ENCODE measurements at places on chromosomes 12 and 14. TPM values are rescaled to one million over a fixed set of nuclear protein-coding genes. Genes with fewer than 3 reads are reported as not detected.

DNA sequence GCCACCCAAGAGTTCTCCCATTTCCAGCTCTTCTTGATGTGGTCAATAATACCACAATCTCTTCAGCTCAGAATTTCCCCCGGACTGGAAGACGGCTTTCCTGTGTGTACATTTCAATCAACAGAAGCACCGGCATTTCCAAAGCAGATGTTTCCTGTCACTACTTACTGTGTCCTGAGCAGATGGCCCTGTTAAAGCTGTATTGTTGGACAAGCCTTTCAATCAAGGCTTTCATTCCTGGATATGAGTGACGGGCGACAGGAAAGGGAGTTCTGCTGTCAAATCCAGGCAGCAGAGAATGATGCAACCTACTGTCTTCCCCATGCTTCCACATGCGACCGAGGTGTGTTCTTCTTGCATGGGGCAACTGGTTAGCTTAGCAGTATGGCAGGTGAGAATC lies 76.4 kb upstream of the CCDC60 start:
- no peak for DNase-seq

GRCh38 chr12:31872831-31873604 lies 86.2 kb upstream of the RESF1 start:
- no peak for DNase-seq

CMA1 gene
- not detected for total RNA-seq

GALC gene
- 8.1 TPM for total RNA-seq

GRCh38 chr12:14260011-14260993 lies 105.2 kb upstream of the ATF7IP start:
- peak; percentile 93 for DNase-seq

CMKLR1 gene
- total RNA-seq, result not detected

DNA sequence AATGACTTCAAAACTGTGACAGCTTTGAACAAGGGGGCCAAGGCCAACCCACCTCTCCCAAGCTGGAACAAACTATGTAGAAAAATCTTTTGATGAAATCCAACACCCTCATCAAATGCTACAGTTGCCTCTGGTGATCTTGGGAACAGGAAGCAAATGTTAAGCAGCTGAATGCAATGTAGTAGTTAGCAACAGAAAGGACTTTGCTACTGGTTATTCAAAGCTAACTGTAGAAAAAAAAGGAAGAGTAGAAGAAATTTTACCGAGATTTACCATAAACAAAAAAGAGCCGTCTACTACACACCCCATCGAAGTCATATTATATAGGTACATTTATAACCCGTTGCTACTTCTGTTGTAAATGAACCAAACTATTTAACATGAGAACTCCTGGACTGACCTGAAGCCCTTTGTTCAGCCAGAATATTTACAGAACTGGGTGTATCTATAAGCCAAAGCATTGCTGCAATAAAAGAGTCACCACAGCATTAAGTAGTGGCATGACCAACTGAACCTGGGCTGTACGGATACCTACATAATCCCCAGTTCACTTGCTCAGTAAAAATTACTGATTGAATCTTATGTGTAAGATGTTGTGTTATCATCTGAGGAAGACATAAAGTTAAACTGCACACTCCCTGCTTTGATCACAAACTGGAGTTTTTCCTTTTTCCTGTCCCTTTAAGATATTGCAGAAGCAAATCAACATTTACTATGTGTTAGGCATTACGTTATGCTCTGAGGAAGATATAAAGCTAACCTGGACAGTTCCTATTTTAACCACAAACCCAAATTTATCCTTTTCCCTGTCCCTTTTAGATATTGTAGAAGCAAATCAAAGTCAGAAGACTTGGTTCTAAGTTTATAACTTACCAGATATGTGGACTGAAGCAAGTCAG lies 25.1 kb downstream of the SYNJ2BP start:
- no peak for DNase-seq

DNA sequence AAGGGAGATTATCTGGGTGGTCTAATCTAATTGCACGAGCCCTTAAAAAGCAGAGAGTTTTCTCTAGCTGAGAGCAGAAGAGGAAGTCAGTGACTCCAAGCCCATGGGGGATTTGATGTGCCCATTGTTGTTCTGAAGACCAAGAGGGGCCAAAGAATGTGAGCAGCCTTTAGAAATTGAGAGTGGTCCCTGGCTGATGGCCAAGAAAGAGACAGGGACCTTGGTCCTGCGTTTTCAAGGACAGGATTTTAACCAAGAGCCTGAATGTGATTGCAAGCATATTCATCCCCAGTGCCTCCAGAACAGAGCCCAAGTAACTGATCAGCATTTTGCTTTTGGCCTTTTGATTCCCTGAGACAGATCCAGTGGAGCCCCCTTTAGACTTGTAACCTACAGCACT lies 1353.9 kb downstream of the AACS start:
- DNase-seq, result no peak

SYNE2 gene
- total RNA-seq, result 4.1 TPM

DNA sequence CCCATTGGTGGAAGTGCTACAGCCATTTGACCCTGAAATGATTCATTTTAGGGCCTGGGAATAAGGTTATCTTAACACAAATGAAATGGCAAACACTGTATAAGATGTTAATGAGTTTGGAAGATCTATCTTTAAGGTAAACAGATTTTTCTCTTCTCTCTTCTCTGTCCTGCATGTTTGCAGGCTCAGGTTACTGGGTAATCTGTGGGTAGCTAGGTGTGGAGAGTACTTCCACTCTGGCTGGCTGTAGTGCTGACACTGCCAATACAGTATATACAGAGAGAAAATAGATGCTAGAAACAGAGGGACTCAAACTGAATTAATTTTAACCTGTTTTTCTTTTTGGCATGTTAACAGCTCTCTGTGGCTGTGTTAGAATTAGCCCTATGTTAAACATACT lies 84.6 kb downstream of the SLC38A6 start:
- no peak for DNase-seq

GRCh38 chr12:103879048-103879692 lies 38.1 kb upstream of the NT5DC3 start:
- no peak for DNase-seq

KIF26A gene
- not detected for total RNA-seq

RITA1 gene
- total RNA-seq, result 18.0 TPM

- DNase-seq, result no peak
Measured at GRCh38 chr14:48771717-48772116, 814.5 kb downstream of the RPS29 start.

DNA sequence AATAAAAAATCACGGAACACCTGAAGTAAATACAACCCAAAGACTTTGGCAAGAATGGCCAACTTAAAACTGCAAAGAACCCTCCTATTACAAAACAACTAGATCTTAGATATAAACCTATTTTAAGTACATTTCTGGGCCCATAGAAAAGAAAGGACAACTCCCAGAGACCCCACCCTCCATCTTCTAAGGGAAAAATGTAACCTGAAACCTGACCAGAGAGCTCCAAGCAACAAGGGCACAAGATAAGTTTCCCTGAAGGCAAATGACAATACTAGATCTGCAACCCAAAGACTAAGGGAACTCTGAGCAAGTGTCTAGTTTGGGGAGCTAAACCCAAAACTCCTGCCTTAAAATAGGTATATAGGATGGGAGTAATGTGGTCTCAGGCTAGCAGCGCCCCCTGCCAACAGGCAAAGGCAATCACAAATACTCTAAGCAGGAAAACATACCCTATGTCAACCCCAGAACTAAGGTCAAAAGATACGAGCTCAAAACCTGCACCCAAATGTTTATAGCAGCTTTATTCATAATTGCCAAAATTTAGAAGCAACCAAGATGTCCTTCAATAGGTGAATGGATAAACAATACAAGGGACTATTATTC lies 218.9 kb downstream of the ITPR2 start:
- DNase-seq, result no peak

All from HFFc6 (cell line).